Activated T-cell treated with anti-CD3 and anti-CD28 coated beads, Interleukin-2, amount 50 U/mL, for 48 hours (primary cell): ENCODE measurements at places on chromosomes 7 and 10.

DNA sequence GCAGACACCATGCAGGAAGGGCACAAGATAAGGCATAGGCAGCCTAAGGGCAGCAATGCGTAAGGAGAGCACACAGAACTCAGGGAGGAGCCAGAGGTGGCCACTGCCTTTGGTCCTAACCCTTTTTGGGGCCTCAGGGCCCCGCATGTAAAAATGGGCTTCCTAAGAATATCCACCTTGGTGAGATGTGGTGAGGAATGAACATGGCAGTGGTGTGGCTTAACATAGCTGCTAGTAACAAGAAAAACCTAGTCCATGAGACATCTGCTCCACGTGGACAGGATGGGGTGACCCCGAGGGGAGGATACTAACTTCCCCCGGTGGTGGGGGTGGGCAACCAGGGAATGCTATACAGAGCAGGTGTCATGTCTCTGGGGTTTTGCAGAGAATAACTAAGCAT lies 18.0 kb downstream of the MAT1A start:
- DNase-seq, result no peak

- DNase-seq, result no peak
These were observed 28.4 kb downstream of the MKI67 start for GRCh38 chr10:128097783-128098182.

- DNase-seq, result no peak
These were observed 23.9 kb downstream of the AQP1 start for GRCh38 chr7:30935569-30935877.

DNA sequence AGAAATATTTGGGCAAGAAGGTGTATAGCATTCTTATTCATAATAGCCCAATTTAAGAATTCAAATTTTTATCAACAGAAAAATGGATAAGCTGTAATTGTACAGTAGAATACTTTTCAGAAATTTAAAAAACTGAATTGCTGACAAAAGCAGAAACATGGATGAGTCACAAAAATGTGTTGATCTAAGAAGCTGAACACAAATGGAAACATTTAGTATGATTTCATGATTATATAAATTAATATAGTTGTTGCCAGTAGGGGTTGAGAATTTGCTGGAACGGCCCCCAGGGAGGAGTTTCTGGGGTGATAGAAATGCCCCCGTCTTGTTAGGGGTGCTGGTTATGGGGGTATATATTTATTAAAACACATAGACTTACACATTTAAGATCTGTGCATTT lies 179.1 kb downstream of the KLF6 start:
- DNase-seq, result peak; percentile 25
